CD4-positive, alpha-beta T cell treated with Interleukin-12 subunit alpha and Interleukin-12 subunit beta, for 1 hour (primary cell): ENCODE measurements at places on chromosomes 4 and X.

- no peak for DNase-seq
These were observed 24.2 kb downstream of the NELFA start for GRCh38 chr4:1984406-1985191.

- DNase-seq: no peak
These were observed 139.2 kb upstream of the RBPJ start for GRCh38 chr4:26181616-26182015.

- DNase-seq: peak; percentile 35
These were observed 14.7 kb downstream of the RHOH start for GRCh38 chr4:40211224-40212185.

DNA sequence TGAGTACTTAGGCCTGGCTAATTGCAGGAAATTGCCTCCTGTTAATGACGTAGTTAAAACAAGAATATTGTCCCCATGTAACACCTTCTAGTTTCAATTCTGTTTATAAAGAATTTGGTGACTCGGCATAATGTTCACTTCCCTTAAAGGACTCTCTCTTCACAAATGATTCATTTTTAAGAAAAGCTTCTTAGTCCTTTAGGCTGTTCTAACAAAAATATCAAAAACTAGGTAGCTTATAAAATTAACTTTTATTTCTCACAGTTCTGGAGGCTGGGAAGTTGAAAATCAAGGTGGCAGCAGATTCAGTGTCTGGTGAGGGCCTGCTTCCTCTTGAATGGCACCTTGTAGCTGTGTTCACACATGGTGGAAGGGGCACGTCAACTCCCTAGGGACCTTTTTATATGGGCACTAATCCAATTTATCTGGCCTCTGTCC is 23.8 kb downstream of the COL25A1 start:
- DNase-seq: no peak
